ENCODE measurements at places on chromosomes 1 and 21.
A peak's percentile ranks its signal among the peaks of the same experiment; 100 is the strongest.

- no peak for DNase-seq
Observed at GRCh38 chr1:2875707-2876561, 74.4 kb upstream of the TTC34 start.

GRCh38 chr1:231410036-231410612, 12.0 kb downstream of the EGLN1 start:
- no peak for DNase-seq

DNA sequence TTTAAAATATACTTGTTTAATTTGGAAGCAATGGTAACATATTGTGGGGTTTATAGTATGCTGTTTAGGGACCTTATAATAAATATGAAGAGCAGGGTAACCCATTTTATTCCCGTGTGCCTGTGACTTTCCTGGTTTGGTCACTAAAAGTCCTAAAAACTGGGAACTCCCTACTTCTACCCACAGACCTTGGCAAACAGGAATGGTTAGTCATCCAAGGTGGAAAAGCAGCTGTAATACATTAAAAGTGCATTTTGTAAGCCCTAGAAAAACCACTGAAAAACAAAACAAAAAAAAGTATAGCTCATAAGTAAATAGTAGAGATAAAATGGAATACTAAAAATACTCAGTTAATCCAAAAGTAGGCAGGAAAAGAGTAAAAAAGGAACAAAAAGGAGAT, 538.9 kb downstream of the LMO4 start:
- no peak for DNase-seq

DNA sequence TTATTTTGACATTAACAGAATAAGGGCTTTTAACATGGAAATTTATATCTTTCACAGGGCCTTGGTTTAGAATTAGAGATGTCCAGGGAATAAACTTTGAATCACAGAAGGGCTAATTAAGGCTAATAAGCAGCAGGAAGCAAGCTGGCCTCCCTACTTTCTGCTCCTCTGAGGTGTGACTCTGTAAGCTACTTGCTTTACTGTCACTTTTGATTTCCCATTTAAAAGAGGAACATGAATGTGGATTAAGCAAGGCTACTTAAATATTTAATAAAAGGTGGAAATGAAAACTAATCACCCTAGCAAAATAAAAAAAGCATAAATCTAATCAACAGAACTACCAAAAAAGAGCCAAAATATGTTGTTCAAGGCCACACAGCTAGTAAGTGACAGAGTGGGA, 28.9 kb upstream of the CD5L start:
- no peak for DNase-seq

DNA sequence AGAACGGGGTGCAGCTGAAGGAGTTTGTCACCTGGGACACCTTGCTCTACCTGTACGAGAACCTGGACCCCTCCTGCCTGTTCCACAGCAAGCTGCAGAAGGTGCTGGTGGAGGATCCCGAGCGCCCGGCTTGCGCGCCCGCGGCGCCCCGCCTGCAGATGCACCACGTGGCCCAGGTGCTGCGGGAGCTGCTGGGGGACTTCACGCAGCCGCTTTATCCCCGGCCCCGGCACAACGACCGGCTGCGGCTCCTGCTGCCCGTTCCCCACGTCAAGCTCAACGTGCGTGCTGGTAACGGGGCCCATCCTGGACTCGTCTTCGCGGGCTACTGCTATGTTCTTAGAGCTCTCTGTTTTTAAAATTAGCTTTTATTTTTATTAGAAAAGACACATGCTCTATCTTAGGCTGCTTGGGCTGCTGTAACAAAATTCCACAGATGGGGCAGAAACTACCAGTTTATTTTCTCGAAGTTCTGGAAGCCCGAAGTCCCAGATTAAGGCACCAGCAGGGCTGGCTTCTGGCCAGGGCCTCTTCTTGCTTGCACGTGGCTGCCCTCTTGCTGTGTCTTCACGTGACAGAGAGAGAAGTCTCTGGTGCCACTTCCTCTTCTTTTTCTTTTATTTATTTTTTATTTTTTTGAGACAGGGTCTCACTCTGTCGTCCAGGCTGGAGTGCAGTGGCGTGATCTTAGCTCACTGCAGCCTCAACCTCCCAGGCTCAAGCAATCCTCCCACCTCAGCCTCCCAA, 38.1 kb downstream of the TRPM2 start:
- DNase-seq, result no peak

GRCh38 chr1:200346700-200347099, 63.1 kb downstream of the ZNF281 start:
- peak; percentile 50 for DNase-seq

DNA sequence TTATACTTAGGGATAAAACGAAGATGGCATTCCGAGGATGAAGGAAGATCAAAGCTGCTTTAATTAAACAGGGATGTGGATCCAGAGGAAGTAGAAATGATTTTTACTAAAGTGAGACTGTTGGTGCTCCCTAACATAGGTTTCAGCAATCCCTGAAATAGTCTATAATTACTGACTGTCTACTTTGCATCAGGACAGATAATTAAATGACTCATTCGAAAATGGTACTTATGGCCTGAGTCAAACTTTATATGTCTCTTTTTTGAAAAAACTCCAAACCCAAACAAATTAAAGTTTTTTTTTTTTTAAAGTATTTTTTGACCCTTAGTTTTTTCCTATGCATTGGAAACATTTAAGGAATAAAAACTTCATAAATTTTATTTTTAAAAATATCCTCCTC, 90.3 kb downstream of the LYST start:
- DNase-seq, result no peak

- peak; percentile 80 for DNase-seq
Observed at GRCh38 chr1:3471356-3472087, 17.1 kb downstream of the ARHGEF16 start.

DNA sequence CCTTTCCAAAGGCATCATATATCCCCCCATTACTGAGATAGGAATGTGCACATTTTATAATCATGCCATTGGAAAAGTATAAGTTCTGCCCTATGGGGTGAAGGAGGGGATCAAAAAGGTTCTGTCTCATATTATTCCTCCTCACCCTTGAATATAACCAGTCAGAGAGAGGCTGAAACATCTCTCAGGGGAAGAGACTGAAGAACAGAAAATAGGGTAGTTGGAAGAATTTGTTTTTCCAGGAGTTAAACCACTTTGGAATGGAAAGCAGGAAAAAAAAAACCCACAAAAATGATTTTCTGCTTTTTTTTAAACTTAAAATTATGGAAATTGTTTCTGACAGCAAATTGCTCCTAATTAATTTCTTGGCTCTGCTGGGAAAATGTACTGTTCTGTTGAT, 52.8 kb upstream of the BEND5 start:
- no peak for DNase-seq

- DNase-seq, result no peak
Observed at GRCh38 chr1:182768963-182769362, 20.6 kb upstream of the NPL start.

DNA sequence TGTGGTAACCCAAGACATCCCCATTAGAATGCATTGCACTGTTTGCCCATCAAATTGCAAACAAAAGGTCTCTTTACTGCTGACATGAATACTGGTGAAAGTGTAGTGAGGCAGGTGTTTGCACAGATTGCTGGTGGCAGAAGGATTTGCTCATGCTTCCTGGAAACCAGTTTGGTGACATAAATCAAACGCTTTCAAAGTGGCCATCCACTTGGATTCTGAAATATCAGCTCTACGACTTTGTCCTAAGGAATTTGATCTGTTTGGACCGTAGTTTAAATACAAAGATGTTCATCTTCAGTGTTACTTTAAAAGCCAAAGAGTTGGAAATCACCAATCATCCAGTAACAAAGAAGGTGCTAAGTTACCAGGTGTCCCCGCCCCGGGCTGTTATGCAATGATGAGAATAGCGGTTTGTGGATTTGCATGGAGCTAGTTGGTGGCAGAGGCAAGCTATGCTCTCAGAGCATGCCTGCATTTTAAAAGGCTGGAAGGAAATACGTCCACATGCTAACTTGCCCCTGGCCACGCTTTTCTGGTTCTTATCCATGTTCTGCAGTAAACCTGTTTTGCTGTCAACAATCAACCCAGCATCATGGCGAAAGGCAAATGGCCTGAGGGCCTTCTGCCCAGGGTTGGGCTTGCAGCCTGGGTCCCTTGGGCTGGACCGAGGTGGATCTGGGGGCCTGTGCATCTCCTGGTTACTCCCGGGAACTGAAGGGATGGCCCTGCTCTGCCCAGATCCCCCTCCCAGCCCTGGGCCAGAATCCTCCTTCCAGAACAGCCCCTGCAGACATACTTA, 49.2 kb downstream of the UMODL1 start:
- DNase-seq, result no peak

GRCh38 chr1:220164517-220164916, 70.6 kb downstream of the IARS2 start:
- no peak for DNase-seq

- DNase-seq, result no peak
Observed at GRCh38 chr1:208432346-208432745, 188.2 kb upstream of the PLXNA2 start.

GRCh38 chr1:18635891-18636595, 5.4 kb downstream of the PAX7 start:
- no peak for DNase-seq

DNA sequence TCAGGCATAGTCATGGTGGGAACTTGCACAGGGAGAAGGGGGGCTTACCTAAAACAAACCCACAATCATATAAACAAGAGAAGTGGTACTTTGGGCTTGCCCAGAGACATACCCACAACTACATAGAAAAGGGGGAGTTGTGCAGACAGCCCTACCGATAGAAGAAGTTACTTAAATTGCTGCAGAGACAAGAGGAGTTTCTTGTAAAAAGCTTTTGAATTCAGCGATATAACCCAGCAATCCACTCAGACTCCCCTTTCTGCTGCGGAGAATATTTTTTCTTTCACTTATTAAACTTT, 164.0 kb upstream of the ETV3 start:
- no peak for DNase-seq

- peak; percentile 50 for DNase-seq
Observed at GRCh38 chr1:145858238-145858900, 512 bp downstream of the PIAS3 start.

DNA sequence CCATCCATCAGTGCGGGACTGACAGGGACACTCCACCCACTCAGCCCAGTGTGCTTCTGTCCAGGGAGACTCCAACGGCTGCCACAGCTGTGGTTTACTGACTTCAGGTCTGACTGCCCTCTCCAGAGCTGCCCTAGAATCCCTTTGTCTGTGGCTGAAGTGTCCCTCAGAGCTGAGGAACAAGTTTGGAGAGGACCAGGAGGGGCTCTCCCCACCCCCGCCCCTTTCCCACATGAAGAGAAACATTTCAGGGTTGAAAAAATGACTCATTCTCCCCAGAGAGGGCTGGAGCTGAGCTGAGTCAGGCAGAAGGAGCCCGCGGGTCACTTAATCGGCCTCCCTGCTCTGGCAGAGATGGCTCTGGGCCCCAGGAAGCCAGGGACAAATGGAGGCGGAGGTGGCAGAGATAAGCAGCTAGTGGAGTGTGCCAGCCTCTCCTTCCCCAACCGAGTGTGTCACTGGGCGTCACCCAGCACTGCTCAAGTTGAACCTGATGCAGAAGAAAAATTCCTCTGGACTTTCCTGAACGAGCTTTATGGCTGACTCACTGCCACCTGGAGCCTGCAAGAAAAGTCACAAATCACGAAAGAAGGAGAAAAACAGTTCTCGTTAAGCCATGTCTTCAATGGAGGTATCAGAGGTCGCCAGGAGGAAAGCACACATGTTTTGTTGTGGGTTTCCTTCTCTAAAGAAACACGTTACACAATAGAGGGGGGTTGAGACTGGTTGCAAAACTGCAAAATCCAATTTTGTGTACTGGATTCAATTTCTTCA, 34.3 kb upstream of the ECE1 start:
- DNase-seq, result peak; percentile 95

DNA sequence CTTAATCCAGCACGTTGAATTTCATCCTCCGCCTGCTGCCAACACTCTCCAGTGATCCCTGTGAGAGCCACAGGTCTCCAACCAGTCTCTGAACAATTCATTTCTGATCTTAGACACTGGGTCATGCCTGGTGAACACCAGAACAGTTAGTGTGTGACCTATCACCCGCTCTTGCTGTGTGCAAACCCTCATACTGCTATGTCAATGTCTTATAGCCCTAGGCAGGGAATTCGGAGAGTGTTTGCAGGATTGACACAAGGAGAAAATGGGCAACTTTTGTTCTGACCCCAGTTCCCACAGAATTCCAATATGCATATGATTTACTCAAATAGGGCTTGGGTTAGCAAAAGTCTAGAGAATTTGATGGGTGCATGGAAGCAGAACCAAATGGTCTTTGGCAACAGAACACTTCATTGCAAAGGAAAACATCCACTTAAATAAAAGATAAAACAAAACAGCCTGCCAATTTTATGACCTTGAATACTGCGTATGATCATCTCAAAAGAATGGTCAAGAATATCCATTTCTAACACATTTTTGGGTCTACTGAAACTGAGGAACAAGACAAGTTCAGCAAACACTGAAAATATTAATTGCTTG, 23.0 kb upstream of the GUCA2B start:
- DNase-seq, result no peak

- DNase-seq, result peak; percentile 83
Observed at GRCh38 chr1:161307230-161307768, 2.5 kb downstream of the MPZ start.

DNA sequence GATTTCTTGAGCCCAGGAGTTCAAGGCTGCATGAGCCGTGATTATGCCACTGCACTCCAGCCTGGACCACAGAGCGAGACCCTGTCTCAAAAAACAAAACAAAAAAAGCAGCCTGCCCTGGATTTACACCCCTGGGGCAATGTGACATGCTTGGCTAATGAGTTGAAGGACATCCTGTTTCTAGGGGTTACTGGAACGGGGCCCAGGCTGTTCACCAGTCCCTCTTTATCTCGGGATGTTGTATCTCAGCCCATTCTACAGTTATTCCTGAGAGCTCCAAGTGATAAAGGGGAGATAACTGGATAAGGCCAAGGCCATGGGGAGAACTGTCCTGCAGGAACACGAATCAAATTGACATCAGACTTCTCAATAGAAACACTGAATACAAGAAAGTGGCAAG, 21.7 kb upstream of the S100A2 start:
- no peak for DNase-seq

DNA sequence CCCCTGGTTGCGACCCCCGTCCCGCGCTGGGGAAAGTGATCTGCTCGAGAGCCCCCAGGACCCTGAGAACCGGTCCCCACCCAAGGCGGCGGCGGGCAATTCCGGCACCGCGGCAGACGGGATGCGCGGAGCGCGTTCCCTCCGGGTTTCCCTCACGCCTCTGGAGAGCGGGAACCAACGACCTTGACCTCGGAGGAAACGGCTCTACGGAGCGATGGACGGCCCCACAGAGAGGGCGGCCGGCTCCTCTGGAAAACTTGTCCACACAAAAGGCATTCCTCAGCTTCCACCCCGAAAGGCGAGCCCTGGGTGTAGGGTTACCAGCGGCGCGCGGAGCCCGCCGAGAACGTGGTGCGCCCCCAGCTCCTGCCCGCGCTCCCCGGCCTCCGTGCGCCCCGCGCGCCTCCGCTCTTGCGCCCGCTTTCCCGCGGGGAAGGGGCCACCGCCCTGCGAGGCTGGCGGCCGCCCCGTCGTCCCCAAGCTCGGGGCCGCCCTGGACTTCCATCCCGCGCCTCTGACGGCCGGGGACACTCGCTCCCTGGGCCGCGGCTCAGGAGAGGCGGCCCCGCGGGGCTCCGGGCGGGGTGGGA, 391 bp upstream of the KIAA1614 start:
- DNase-seq, result peak; percentile 60

Measured in mesenchymal stem cell (in vitro differentiated cells and primary cell).